ENCODE measurements at places on chromosomes 4 and X.

DNA sequence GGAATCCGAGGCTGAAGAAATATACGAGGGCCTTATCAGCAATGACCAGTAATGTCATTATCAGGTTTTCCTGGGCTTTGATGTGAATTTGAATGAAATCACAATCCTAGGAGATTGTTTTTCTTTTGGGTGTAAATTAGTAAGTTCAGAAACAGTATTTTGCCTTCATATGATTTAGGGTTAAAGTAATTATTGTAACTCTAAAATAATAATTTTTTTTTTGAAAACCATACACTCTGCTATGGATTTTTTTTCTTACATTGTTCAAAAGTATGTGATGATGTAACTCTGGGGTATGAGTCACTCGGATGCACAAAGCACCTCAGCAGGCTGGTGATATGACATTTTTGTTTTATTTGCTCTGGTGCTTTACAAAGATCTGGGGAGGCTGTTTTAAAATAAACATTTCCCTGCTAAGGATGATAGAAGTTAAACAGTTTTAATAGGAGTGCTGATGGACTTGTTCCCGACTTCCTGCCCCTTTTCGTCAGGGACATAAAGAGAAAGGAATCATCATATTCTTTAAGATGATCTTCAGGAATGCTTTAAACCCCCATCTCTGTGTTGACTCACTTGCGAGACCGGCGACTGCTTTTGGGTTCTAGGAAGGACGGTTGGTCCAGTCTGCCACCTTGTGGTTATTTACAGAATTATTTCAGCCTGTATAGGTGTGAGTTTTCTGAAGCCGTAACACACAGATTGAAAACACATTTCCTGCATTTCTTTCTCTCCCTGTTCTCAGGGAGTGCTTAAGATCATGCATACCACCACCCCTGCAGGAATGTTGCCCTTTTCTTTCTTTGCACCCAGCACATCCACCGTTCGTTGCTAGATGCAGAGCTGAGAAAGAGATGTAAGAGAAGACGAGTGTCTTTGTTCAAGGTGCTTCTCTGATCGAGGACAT, 72.5 kb downstream of the RAPGEF2 start:
- peak; percentile 73 for DNase-seq

- DNase-seq: no peak
Observed at GRCh38 chrX:56751071-56751470, 22.0 kb downstream of the NBDY start.

- DNase-seq: no peak
Observed at GRCh38 chr4:133129237-133129636, 19.9 kb upstream of the PCDH10 start.

GRCh38 chrX:134641346-134641745, 16.9 kb downstream of the PLAC1 start:
- no peak for DNase-seq
